ENCODE measurements at places on chromosomes 13 and 19.

DNA sequence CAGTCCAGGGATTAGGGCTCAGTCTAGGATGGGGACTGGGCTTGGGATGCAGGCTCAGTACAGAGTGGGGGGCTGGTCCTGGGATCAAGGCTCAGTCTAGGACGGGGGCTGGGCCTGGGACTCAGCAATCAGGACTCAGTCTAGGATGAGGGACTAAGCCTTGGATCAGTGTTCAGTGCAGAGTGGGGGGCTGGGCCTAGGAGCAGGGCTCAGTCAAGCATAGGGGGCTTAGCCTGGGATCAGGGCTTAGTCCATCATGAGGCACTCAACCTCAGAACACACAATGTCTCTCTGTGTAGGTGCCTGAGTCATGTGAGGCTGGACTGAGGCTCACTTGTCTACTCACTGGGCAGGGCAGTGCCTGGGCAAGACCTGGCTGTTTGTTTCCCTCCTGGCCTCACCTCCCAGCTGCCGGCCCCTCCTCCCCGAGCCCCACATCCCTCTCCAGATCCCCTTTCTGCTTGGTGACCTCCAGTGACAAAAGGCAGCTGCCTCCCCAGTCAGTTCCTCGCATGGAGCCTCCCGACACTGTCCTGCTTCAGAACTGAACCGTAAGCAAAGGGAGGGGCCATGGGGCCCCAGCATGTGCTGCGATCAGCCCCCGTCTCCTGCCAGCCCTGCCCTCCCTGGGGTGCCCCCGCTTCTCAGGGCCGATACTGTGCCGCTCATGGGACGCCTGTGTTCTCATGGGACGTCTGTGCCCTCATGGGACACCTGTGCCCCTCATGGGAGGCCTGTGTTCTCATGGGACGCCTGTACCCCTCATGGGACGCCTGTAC lies 6.5 kb upstream of the S1PR4 start:
- no peak for DNase-seq

- DNase-seq: no peak
Measured at GRCh38 chr19:5111051-5111450, 142.1 kb downstream of the KDM4B start.

DNA sequence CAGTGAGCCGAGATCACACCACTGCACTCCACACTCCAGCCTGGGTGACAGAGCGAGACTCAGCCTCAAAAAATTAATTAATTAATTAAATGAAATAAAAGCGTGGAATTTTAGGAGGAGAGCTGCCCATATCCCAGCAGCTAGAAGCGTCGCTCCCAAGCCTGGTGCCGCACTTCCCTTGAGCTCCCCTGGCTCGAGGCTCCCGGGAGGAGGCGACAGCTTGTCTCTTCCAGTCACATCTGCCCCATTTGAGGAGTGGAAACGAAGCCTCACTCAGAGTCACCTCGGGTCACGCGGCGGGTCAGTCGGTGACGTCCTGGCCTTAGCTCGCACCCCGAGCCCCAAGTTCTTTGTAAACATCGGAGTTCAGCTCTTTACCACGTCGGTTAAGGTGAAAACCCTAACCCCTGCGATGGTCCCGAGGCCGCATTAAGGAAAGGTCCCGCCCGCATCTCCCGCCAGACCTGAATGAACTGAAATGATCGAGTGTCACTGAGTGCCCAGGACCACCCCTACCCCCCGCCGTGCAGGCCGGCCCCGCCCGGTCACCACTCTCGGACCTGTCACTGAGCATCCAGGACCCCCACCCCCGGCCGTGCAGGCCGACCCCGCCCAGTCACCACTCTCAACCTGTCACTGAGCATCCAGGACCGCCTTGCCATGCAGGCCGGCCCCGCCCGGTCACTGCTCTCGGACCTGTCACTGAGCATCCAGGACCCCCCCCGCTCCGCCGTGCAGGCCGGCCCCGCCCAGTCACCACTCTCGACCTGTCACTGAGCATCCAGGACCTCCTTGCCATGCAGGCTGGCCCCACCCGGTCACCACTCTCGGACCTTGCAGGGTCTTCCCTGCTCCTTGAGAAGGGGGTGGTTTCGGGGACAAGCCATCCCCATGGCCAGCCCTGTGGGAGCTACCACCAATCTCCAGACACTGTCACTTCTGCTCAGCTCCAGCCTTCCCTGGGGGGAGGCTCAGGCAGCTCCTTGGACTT lies 176.9 kb downstream of the KDM4B start:
- no peak for DNase-seq

DNA sequence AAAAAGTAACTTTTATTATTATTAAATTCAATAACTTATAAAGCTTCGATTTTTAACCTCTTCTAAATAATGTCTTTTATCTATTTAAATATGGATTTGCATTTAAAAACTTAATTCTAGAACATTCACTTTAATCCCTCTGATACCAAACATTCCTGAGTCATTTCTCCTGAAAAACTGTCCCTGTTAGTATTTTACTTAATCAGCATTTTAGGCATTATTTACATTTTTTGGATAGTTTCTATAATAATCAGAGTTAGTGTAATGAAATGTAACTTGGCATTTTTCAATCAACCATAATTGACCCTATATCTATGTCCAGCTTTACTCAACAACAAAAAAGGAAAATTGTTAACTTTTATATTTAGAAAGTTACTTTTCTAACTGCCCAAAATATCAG lies 428.1 kb downstream of the PCDH17 start:
- no peak for DNase-seq

GRCh38 chr19:16889366-16889882 lies 625 bp downstream of the F2RL3 start:
- DNase-seq: no peak

- DNase-seq: no peak
Measured at GRCh38 chr13:30816736-30817135, 81.4 kb downstream of the ALOX5AP start.

GRCh38 chr19:6813659-6814058 lies 41.2 kb downstream of the VAV1 start:
- DNase-seq: no peak

DNA sequence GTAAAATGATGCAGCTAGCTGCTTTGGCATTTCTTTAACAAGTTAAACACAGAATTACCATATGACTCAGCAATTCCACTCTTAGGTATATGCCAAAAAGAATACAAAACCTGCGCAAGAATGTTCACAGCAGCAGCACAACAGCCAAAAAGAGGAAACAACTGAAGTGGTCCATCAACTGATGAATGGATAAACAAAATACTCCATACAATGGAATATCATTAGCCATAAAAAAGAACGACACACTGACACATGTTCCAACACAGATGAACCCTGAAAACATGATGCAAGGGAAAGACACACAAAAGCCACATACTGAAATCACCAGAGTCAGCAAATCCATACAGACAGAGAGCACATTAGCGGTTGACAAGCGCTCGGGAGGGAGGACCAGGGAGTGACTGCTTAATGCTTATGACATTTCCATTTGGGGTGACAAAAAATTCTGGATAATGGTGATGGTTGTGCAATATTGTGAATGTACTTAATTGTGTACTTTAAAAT lies 3.0 kb downstream of the PCID2 start:
- DNase-seq: no peak

DNA sequence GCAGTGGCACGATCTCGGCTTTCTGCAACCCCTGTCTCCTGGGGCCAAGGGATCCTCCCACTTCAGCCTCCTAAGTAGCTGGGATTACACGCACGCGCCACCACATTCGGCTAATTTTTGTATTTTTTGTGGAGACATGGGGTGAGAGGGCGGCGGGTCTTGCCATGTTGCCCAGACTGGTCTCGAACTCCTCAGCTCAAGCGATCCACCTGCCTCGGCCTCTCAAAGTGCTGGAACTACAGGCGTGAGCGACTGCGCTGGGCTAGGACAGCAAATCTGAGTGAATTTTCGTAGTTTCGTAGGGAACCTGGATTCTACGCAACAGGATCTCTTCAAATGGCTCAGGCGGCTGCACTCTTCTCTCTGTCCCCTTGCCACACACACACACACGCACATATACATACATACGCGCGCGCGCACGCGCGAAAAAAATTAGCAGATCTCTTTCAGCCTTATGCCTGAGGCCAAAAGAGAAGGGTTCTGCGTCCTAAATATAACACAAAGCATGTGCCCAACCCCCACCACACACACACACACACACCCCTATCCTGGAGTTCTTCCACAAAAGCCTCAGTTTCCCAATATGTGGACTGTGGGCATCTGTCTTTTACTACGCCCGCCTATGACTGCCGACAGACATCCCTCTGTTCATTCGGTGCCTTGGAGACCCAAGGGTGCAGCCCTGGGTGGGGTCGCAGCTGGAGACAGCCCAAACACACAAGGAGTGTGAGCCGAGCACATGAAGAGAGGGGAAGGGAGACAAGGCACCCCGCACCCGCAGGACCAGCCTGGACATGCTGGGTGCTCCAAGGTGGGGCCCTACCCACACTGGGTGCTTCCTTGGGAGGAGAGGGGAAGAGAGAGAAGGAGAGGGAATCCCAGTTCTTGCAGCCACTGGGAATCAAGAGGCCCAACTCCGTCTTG lies 616 bp downstream of the PINLYP start:
- no peak for DNase-seq

- peak; percentile 13 for DNase-seq
Measured at GRCh38 chr19:5048091-5048726, 79.3 kb downstream of the KDM4B start.

- DNase-seq: no peak
Measured at GRCh38 chr13:54709546-54709945, 1680.9 kb downstream of the OLFM4 start.

DNA sequence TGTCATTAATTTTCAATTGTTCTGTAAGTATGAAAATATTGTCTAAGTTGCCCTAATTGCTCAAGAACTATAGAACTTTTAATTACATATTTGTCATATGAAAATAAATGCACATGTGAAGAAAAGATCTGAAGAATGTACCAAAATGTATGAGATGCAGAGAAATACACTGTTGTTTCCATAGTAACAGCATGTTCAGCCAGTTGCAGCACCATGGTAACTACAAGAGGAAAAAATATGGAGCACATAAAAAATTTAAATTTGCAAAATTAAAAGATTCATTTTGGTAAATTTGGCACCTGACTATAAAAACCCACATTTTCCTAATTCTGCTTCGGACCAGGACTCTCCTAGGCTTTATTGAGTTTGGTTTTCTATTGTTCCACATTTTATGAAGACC lies 1170.0 kb upstream of the MIR17HG start:
- DNase-seq: no peak

DNA sequence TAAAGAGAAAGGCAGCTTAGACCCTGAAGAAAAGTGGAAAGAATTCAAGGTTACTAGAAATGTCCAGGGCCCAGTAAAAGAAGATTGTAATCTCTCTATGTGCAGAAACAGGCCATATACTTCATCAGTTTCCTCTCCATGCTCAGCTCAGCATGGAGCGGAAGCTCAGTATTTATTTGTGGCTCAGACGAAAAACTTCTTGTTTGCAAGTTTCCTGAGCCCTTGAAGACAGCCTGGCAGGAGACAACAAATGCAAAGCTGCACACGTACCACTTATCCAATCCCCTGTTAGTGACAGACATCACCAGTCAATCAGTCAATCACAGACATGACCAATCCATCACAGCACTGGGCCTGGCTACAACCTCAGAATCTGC lies 8.1 kb upstream of the KLF2 start:
- DNase-seq: no peak

- DNase-seq: no peak
Measured at GRCh38 chr19:54606891-54607784, 13.7 kb downstream of the LILRA1 start.

DNA sequence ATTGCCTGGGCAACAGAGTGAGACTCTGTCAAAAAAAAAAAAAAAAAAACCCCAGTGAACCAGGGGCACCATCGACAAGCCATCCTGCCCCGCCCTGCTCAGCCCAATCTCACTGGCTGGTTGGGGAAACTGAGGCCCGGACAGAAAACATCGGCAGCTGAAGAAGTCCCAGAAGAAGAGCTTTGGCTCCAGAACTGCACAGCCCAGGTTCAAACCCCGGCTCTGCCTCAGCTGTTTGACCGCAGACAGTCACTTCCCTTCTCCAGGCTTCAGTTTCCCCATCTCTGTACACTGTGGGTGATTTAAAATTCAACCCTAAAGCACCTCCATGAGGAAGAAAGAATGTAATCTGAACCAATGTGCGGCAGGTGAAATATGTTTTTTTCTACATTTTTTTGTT lies 9.4 kb upstream of the SEMA6B start:
- no peak for DNase-seq

DNA sequence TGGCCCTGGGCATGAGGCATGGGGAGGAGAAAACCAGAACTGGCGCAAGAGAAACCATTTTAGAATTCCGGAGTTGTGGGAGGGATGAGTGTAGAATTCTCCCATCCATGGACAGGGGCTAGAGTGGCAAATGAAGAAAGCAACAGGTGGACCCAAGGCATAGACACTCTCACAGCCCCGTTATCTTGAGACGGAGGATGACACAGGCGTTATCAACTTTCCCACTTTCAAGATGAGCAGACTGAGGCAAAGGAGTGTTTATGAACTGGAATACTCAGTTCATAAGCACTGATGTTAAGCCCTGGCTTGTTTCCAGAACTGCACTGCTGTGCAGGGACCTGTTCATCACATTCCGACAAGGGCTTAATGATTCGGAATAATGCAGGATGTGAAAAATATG lies 1.1 kb upstream of the GTF3A start:
- no peak for DNase-seq

GRCh38 chr19:4007836-4008539 lies 452 bp downstream of the PIAS4 start:
- no peak for DNase-seq

GRCh38 chr13:111620586-111620985 lies 300.1 kb downstream of the TEX29 start:
- DNase-seq: no peak

- DNase-seq: peak; percentile 53
Measured at GRCh38 chr19:3210347-3211017, 14.0 kb upstream of the CELF5 start.

GRCh38 chr13:95710313-95710712 lies 33.4 kb downstream of the DNAJC3 start:
- DNase-seq: no peak

DNA sequence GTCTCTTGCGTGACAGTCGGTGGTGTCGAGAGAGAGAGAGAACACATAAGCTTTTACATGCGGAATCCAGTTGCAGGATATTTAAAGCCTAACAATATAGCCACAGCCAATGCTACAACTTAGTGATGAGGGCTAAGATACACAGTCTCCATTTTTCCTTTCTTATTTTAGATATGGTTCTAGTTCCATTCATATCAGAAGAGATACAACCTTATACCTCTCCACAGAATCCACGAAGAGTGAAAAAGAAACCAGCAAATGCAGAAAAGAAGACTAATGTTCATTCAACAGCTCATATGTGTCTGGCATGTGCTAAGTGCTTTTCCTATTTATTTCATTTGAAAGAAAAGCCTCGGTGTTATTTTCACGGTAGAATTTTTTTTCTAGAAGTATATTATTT lies 249.0 kb upstream of the SLITRK1 start:
- DNase-seq: no peak

DNA sequence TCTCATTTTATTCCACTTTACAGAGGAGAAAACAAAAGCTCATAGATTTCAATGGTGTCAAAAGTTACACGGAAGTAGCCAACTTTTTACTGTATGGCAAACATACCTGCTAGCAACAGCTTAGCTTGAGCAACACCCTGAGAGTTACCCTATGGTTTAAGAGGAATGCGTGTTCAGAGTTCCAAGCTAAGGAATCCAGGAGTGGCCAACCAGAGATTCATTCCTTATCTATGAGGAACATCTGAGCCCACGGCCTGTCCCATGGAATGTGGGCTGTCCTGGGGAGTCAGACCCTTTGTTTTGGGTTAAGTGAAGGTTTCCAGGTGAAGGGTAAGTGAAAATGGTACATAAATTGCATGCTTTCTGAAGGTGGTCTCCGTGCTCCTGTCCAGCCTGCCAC lies 67.5 kb downstream of the STARD13 start:
- DNase-seq: no peak

Data from T-helper 2 cell (primary cell).